Heart right ventricle (tissue), 16 donors: ENCODE measurements at places on chromosomes 3 and 15. TPM values are rescaled to one million over a fixed set of nuclear protein-coding genes. Genes with fewer than 3 reads are reported as not detected.

The CASR gene
- not detected for total RNA-seq

The CPNE4 gene
- 31.0 TPM for total RNA-seq

The KLHL6 gene
- total RNA-seq: 1.4 TPM

The DNAH12 gene
- total RNA-seq: not detected

The ACKR4 gene
- total RNA-seq: 1.6 TPM

The PTX3 gene
- total RNA-seq: 29.7 TPM

The TCAIM gene
- total RNA-seq: 32.7 TPM

The TJP1 gene
- total RNA-seq: 122 TPM

The OXSR1 gene
- total RNA-seq: 38.4 TPM

The SLC12A8 gene
- 0.52 TPM for total RNA-seq

The PYGO1 gene
- total RNA-seq: 2.7 TPM

The MST1R gene
- total RNA-seq: 1.1 TPM

The IRAK2 gene
- 1.3 TPM for total RNA-seq

The UBAP1L gene
- total RNA-seq: 2.3 TPM

The ARGFX gene
- total RNA-seq: not detected
